ENCODE measurements at places on chromosomes 1 and 21.

DNA sequence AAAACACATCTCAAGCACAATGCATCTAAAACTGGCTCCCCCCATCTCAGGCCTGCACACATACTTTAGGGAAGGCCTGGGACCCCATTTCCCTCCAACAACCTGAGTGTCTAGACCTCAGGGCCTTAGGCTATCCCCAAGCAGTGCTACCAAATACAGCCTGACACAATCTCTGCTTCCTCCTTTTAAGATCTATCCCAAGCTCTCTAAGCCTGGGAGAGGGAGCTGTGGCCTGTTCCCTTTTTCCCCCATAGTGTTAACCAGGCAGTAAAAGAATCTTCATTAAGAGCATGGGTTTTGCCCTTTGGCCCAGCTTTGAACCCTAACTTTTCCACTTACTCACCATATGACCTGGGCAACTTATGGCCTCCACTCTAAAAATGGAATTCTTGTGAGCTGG lies 10.8 kb upstream of the COL8A2 start:
- no peak for DNase-seq

GRCh38 chr1:208374391-208374941 lies 130.3 kb upstream of the PLXNA2 start:
- peak; percentile 4 for DNase-seq

DNA sequence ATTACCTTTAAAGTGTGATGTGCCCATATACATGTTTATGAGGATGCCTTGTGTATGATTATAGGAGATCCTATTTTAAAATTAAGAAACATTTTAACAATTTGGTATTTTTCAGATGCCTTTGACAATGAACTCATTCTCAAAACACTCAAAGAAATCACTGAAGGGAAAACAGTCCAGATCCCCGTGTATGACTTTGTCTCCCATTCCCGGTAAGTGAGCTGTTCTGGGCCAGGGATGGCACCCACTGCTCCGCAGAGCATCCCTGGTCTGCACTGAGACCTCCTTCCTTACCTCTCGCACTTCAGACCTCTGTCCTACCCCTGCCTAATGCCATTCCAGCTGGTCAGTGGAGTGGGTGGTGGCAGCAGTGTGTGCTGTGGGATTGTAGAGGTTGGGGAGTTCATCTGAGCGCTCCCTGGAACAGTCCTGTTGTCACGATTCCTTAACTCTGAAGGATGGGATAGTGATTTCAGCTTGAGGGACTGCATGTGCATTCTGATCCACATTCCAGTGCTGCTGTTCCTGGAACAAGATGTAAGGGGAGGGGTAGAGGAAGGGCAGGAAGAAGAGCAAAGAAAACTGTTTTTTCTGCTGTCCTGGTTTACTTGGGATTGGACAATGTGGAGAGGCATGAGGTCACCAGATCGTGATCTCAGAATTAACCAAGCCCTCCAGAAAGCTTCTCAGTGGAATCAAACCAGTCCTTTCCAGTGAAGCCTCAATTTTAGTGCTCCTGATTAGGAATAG lies 63.9 kb downstream of the UCK2 start:
- DNase-seq = no peak

DNA sequence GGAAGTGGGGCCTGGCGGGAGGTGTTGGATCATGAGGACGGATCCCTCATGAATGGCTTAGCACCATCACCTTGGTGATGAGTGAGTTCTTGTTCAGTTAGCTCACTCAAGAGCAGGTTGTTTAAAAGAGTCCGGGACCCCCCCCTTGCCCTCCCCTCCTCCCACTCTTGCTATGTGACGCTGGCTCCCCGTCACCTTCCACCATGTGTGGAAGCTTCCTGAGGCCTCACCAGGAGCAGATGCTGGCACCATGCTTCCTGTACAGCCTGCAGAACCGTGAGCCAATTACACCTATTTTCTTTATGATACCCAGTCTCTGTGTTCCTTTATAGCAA lies 3.0 kb upstream of the SLC19A1 start:
- no peak for DNase-seq

- DNase-seq = no peak
Observed at GRCh38 chr1:92444351-92444750, 42.4 kb downstream of the GFI1 start.

GRCh38 chr1:219676012-219676765 lies 63.3 kb upstream of the ZC3H11B start:
- no peak for DNase-seq

- no peak for DNase-seq
Observed at GRCh38 chr1:115976921-115977498, 697 bp downstream of the SLC22A15 start.

- DNase-seq = no peak
Observed at GRCh38 chr1:198108636-198109370, 48.0 kb upstream of the NEK7 start.

- DNase-seq = no peak
Observed at GRCh38 chr1:85277802-85278201, 1.4 kb upstream of the BCL10 start.

- DNase-seq = no peak
Observed at GRCh38 chr1:110645821-110646735, 28.7 kb downstream of the KCNA3 start.

DNA sequence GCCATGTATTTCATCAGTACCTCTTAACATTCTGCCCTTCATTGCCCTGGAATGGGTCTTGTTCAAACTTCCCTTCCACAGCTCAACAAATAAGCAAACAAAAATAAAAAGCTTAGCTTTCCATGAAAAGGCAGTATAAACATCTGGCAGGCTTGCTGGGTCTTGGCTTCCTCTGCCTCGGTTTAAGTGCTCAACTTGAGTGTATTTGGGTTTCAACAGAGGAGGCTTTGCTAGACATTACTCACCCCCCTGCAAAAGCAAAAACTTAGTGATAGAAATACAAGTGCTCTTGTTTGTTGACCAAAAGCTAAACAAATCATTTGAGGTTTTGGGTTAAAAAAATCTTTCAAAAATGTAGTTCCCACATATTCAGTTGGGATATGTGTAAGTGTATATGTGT lies 518.5 kb downstream of the PLPP3 start:
- DNase-seq = no peak

- no peak for DNase-seq
Observed at GRCh38 chr21:40886931-40887330, 40.0 kb upstream of the DSCAM start.

DNA sequence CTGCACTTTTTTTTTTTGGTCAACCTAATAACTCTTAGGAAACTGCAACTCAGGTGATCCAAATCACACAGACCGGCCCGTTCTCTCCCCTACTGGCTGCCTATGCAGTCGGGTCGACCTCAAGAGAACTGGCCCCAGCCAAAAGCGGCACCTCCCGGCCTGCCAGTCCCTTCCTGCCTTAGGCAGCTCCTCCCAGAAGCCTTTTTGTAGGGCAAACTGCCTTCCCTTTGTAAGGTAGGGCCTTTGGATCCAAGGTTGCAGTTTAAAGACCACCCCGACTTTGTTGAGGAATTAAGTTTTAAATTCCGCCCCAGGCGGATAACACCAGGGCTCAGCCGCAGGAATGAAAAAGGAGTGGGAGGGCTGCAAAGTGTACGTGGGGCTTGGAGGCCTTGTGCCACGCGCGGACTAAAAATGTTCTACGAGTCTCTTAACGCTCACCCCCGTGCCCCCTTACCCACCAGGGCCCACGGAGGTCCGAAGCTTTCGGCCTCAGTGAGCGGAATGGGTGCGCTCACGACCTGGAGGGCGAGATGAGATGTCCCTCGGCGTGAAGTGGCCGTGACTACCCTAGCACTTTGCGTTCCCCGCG lies 642 bp upstream of the ST3GAL3 start:
- DNase-seq = no peak

GRCh38 chr1:201904579-201904978 lies 15.9 kb downstream of the SHISA4 start:
- DNase-seq = no peak

GRCh38 chr1:229111703-229112319 lies 159.1 kb upstream of the RAB4A start:
- no peak for DNase-seq

DNA sequence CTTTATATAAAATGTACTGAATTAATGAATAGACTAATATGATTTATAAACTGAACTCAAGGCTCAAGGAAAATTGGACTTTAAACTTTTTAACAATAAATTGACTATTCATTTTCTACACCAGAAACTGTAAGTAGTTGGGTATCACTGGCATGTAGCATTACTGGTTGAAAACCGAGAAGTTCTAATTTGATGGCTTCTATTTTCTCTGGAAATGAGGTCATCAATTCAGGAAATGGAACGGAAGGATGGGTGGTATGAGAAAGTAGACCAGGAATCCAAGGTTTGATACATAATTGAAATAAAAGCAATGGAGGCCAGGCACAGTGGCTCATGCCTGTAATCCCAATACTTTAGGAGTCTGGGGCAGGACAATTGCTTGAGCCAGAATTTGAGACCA lies 50.4 kb downstream of the RERE start:
- DNase-seq = no peak

- no peak for DNase-seq
Observed at GRCh38 chr1:219959540-219960203, 31.3 kb upstream of the SLC30A10 start.

DNA sequence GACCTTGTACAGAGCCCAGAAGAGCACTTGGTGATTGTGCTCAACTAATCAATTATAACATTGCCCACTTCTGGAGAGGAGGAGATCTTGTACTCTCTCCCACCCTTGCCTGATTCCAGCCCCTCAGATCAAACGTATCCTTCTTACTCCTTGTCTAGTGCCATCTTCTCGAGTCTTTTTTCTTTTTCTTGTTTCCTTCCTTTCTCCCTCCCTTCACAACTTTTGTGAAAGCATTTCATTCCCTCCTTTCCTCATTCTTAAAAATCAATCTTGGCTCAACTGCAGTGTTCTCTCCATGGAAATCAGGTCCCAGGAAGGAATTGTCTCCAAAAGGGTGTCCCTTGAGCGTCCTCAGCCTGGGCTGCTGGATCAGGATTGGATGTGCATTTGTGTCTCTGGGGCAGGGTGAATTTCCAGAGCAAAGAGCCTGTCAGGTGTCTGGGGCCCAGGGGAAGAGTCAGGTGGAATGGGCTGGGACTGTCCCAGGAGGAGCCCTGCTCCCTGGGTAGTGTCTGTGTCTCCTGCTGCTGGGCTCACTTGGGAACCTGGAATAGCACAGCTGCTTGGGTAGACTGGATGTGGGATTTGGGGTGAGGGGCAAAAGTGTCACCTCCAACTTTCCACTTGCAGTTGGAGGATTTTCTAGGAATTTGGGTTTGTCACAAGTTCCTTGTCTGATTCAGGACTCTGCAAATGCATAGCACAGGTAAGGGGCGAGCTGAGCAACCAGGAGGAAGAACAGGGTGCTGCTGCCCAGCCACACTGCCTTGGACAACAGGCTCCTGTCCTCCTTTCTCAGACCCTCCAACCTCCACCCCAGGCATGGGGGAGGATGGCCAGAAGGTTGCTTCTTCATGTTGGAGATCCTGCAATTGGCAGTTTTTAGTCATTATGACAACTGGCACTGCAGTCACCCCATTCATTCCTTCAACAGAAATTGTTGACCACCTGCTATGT lies 3.3 kb downstream of the SOX13 start:
- DNase-seq = no peak

DNA sequence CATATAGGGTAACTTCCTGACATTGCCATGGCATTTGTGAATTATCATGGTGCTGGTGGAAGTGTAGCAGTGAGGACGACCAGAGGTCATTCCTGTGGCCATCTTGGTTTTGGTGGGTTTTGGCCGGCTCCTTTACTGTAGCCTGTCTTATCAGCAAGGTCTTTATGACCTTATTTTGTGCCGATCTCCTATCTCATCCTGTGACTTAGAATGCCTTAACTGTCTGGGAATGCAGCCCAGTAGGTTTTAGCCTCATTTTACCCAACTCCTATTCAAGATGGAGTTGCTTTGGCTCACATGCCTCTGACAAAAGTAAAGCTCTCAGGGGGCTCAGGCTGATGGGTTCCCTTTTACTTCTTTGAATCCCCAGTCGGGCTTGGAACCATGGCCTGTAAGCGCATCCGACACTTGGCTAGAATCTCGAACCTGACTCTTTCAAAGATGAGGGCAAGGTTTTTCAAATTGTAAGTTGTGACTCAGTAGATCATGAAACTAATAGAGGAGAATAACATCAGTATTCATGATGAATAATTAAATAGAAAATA lies 85.0 kb downstream of the GALNT2 start:
- DNase-seq = no peak

DNA sequence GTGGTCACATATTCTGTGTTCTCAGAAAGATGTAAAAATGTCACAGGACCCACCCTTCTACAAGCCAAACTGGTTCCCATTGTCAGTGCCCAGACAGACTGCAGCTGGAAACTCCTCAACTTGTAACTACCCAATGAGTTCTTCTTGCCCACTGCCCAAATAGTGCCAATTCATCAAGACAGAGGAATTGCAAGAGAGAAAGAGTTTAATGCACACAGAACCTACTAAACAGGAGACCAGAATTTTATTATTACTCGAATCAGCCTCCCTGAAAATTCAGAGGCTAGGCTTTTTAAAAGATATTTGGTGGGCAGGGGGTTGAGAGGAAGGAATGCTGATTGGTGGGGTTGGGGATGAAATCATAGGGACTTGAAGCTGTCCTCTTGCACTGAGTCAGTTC lies 184.1 kb downstream of the URB2 start:
- DNase-seq = no peak

All from iPS DF 6.9 (cell line).